ENCODE measurements at places on chromosomes 13 and 19.

- DNase-seq, result peak; percentile 12
Observed at GRCh38 chr19:5130371-5131030, 161.6 kb downstream of the KDM4B start.

GRCh38 chr13:90428522-90429210 lies 918.8 kb upstream of the MIR17HG start:
- no peak for DNase-seq

- DNase-seq, result no peak
Observed at GRCh38 chr13:34243403-34243802, 425.5 kb downstream of the RFC3 start.

DNA sequence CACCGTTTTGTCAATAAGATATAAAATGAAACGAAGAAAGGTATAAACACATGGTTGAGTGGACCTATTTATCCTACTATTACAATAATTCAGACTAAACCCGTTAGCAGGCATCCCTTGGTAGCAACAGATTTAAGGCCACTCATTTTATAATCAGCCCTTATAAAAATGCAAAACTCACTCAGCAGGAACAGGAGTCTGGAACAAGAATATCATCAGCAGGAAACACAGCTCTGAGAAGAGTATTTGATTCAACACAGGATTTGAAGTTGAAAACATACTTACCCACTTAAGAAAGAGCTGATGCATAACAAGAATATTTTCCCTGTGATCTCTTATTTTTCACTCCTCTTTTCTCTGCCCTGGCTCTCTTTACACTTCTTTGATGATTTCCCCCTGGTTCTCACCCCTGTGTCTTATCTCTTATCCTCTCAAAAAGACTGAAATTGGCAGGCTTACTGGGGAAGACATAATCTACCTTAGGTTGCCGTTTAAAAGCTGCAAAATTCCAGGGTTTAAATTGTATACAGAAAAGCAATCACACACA lies 1722.7 kb downstream of the SLITRK5 start:
- no peak for DNase-seq

GRCh38 chr13:22789027-22789593 lies 391.7 kb upstream of the SGCG start:
- DNase-seq, result no peak

DNA sequence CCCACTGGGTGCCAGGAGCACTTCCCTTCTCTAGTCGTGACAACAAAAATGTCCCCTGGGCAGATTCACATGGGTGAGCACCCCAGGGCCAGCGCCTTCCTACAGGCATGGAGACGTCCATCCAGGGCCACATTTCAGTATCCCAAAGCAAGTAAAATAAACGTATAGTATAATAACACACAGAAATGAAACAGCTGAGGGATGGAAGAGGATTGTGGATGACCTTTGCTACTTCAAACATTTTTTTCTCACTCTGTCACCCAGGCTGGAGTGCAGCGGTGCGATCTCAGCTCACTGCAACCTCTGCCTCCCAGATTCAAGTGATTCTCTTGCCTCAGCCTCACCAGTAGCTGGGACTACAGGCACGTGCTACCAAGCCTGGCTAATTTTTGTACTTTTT lies 28.2 kb downstream of the CILP2 start:
- no peak for DNase-seq

- DNase-seq, result no peak
Observed at GRCh38 chr19:6161271-6161850, 25.9 kb downstream of the ACSBG2 start.

Measured in CD4-positive, alpha-beta T cell (primary cell).